Stimulated activated naive B cell treated with anti-CD40 and anti-IgM and Interleukin-4, amounts not matched to agents 10 μg/mL and 1 μg/mL and 100 μg/mL, for 72 hours (primary cell): ENCODE measurements at places on chromosomes 7 and 10.

GRCh38 chr10:27794157-27794556 lies 48.5 kb upstream of the MKX start:
- H3K36me3 ChIP-seq, result no peaks in the 10 kb centered on the region
- no peaks in the 10 kb centered on the region for H3K4me1 ChIP-seq
- H3K27ac ChIP-seq, result no peak overlapping the region
- peaks cover 37% of the 10 kb centered on the region for H3K27me3 ChIP-seq
- H3K4me3 ChIP-seq, result no peak overlapping the region

DNA sequence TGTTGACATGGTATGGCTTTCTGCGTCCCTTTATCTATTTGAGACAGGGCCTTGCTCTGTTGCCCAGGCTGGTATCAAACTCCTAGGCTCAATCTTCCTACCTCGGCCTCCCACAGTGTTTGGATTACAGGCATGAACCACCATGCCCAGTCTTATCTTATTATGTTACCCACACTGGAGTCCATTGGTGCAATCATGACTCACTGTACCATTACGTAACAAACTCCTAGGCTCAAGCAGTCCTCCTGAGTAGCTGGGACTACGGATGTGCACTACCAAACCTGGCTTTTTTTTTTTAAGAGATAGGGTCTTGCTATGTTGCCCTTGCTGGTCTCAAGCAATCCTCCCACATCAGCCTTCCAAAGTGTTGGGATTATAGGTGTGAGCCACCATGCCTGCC lies 66.7 kb downstream of the CCDC3 start:
- no peaks in the 10 kb centered on the region for H3K36me3 ChIP-seq
- peaks cover 28% of the 10 kb centered on the region for H3K27me3 ChIP-seq
- H3K4me3 ChIP-seq, result no peak overlapping the region
- no peaks in the 10 kb centered on the region for H3K4me1 ChIP-seq

GRCh38 chr10:119373294-119374102 lies 166.1 kb downstream of the GRK5 start:
- peaks cover 32% of the 10 kb centered on the region for H3K36me3 ChIP-seq
- H3K27ac ChIP-seq, result peak overlapping the region; percentile 95
- no peak for DNase-seq
- no peaks in the 10 kb centered on the region for H3K27me3 ChIP-seq
- H3K4me1 ChIP-seq, result peaks cover 96% of the 10 kb centered on the region

- H3K4me1 ChIP-seq, result peaks cover 4% of the 10 kb centered on the region
- no peak overlapping the region for H3K27ac ChIP-seq
- H3K36me3 ChIP-seq, result no peaks in the 10 kb centered on the region
- H3K27me3 ChIP-seq, result no peaks in the 10 kb centered on the region
- DNase-seq, result no peak
These were observed 111.4 kb upstream of the ABCB5 start for GRCh38 chr7:20504060-20504459.

GRCh38 chr10:72310636-72311035 lies 36.9 kb downstream of the DDIT4 start:
- no peaks in the 10 kb centered on the region for H3K36me3 ChIP-seq
- H3K27ac ChIP-seq, result peak overlapping the region; percentile 33
- H3K4me3 ChIP-seq, result no peak overlapping the region
- no peaks in the 10 kb centered on the region for H3K27me3 ChIP-seq
- DNase-seq, result no peak
